ENCODE measurements at places on chromosomes 3 and 15.

GRCh38 chr3:157257101-157257500, 97.2 kb upstream of the CCNL1 start:
- DNase-seq, result no peak

GRCh38 chr3:139202226-139202958, 141.4 kb upstream of the MRPS22 start:
- no peak for DNase-seq

DNA sequence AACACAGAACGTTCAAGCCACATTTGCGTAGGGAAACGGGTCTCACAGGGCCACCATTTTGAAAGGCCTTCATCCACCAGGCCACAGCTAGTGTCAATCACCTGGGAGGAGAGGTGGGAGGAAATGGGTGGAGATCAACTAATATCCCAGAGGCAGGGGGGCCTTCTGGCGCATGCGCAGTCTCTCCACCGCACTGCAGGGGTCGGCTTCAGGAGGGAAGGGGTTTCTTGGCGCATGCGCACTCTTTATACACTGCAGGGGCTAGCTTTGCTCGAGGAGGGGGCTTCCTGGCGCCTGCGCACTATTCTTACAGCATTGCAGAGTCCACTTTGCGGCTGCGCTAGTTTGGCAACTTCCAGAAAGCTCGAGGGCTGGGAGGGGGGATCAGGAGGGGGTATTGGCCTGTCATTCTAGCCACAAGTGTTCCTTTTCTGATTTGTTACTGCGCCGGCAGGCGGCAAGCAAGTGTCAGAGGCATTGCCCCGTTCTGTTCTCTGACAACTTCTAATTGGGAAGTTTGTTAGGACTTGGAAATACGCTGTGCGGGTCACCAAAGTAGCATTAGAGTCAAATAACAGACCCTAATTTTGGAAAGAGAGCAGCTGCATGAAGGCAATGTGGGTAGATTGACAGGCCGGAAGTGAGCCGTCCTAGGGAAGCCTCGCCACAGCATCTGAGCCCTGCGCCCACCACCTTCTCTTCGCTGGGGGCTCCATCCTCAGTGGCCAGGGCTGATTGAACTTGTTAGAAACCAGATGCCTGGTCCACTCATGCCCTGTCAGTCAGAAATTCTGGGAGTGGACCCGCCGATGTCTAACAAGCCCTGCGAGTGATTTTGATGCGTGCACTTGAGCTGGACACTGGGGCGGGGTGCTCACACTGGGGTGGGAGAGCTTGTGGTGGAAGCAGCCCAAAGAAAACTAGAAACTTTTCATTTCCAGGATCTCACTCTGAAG, 173.5 kb upstream of the NDN start:
- DNase-seq, result no peak

DNA sequence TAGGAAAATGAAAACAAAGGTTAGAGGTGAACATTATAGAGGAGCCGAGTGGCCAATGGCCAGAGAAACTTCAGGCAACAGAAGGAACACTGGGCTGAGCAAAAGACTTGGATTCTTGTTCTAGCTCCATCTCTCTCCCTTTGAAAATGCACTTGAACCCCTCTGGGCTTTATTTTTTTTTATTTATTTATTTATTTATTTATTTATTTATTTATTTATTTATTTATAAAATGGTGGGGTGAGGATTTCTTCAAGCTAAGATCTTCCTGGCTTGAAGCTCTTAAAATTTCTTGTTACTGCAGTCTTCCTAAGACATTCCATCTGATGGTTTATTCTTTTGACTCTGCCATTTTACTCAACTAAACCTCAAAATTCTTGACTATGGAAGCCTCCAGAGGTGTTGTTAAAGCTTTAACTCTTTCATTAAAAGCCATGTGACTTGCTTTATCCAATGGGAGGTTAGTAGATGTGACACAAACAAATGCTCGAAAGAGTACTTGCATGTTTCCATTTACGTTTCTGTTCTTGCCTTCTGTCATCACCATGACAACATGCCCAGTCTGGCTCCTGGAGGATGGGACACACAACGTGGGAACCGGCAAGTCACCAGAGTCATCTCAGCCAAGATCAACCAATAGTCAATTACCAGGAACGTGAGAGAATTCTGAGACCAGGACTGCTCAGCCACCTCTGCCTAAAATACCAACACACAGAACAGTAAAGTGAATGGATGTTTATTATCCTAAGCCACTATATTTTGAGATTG, 325.2 kb upstream of the CTNNB1 start:
- DNase-seq, result no peak

GRCh38 chr15:60762638-60763037, 283.7 kb upstream of the ICE2 start:
- no peak for DNase-seq

DNA sequence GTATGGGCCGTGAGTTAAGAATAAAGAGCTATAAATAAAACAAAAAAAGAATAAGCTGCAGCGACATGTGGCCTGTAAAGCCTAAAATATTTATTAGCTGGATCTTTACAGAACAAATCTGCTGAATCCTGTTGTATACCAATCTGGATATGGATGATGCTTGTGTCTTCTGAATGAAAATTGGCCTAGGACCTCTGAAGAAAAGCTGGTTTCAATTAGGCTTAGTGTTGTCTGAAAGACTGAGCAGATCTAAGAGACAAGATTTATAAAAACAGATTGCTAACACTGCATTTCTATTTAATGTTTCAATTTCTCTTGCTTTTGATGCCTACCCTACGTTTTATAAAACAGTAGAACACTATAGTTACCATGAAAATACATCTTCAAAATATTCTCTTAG, 57.9 kb downstream of the ST3GAL6 start:
- DNase-seq, result no peak

DNA sequence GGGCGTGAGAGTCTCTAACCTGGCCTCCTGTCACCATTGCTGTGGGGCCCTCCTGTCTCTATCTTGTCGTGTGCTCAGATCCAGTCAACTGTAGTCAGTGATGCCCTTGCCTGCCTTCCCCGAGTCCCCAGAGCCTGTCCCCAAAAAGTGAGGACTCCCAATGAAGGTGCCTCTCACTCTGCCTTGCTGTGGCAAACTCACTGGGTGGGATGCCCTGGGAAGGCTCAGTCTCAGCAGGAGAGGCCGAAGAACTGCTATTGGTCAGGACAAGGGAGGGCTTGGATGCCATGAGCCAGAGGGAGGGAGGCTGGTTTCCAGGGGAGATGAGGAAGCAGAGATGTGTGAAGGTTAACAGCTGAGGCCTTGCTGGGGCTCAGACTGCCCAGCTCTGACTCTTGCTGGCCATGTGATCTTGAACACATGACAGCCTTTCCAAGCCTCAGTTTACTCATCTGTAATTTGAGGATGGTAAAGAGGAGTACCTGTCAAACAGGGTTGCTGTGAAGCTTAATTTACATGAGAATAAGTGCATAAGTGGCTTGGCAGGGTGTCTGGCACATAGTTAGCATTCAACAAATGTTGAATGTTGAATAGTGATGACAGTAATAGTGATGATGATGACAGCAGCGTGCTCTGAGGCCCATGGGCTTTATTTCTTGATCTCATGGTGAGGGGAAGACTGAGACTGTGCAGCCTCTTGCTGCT, 8.2 kb downstream of the KY start:
- DNase-seq, result no peak

- no peak for DNase-seq
These were observed 44.2 kb upstream of the SLC6A1 start for GRCh38 chr3:10948326-10948725.

DNA sequence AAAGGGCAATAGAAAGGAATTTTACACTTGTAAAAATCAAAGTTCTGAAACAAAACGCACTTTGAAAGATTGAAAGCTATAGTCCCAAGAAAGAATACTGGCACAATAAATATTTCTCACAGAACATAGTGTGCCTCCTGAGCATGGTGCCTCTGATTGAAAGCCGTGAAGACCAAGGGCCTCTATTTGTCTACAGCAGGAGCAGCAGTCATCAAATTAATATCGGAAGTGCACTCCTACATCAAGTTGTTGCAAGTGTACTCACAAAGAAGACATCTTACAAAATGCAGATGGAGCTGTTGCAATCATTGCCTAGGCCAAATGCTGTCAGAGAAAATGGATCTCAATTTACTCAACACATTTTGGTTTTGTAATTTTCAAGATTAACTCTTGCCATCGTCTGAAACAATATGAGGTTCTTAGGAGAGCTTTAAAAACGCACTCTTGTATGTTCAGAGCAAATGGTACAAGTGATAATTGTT, 9.2 kb upstream of the WDR49 start:
- no peak for DNase-seq

GRCh38 chr3:3798631-3799113, 559 bp upstream of the LRRN1 start:
- peak; percentile 9 for DNase-seq

Measured in stimulated activated CD8-positive, alpha-beta memory T cell treated with anti-CD3 and anti-CD28 coated beads, Interleukin-4, amount 100 ng/mL, for 1 hour (primary cell).